Fibroblast of lung (primary cell): ENCODE measurements at places on chromosomes 5 and 9.

DNA sequence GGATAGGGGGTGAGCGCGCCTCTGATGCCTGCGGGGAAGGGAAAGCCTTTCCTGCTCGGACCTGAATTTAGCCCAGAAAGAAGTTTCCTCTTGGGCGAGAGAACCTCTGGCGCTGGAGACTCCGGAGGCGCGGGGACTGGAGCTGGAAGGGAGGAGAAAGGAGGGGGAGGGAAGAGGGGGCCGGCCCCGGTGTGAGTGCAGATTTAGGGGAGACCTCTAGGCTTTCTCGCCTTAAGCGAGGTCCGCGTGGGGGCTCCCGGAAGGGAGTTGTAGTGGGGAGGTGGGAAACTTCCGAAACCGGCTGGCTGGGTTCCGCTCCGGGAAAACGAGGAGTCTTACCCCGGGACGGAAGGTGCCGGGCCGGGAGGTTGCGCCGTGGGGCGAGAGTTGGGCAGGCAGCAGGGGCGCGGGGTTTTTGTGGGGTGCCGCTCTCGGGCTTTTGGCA, 1.3 kb downstream of the PCSK5 start:
- DNase-seq = peak; percentile 36

DNA sequence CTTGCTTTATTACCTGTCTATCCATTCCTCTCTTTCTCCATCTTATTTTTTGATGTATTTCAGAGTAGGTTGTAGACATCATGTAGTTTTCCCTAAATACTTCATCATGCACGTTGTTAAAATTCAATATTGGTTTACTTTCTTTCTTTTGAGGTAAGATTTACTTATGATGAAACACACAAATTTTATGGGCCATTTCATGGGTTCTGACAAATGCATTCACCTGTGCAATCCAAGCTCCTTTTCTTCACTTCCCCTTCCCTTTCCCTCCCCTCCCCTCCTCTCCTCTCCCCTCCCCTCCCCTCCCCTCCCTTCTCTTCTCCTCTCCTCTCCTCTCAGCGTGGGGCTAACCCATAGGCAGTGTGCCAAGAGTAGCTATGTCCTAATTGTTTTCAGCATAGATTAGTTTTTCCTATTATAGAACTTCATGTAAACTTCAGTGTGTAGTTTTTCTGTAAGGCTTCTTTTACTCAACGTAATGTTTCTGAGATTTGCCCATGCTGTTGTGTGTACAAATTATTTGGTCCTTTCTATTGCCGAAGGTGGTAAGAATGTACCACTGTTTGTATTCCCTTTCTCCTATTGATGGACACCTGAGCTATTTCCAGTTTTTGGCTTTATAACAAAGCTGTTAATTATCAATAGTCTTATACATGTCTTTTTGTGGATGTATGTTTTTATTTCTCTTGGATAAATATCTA, 92.9 kb upstream of the CLINT1 start:
- DNase-seq = peak; percentile 4

DNA sequence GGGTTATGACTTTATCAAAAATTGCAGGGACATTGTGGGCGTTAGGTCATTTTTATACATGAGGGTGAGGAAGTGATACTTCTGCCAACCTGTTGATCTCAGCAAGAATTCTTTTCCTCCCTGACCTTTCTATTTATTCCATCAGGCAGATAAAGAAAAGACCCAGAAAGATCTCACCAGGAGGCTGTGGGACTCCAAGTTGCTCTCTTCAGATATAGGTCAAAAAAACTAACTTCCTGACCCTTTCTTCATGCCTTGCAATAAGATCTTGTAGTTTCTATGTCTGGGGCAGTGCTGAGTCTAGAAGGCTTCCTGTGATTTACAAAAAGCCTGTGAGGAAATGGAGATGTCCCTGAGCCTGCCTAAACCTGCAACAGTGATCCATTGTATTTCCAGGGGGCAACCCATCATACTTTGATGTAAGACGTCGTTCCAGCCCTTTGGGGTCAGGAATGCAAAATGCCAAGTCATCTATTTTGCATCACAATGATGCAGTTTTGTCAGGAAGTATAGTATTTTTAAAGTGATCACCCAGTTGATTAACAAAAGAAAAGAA, 22.0 kb upstream of the PIK3R1 start:
- DNase-seq = no peak

DNA sequence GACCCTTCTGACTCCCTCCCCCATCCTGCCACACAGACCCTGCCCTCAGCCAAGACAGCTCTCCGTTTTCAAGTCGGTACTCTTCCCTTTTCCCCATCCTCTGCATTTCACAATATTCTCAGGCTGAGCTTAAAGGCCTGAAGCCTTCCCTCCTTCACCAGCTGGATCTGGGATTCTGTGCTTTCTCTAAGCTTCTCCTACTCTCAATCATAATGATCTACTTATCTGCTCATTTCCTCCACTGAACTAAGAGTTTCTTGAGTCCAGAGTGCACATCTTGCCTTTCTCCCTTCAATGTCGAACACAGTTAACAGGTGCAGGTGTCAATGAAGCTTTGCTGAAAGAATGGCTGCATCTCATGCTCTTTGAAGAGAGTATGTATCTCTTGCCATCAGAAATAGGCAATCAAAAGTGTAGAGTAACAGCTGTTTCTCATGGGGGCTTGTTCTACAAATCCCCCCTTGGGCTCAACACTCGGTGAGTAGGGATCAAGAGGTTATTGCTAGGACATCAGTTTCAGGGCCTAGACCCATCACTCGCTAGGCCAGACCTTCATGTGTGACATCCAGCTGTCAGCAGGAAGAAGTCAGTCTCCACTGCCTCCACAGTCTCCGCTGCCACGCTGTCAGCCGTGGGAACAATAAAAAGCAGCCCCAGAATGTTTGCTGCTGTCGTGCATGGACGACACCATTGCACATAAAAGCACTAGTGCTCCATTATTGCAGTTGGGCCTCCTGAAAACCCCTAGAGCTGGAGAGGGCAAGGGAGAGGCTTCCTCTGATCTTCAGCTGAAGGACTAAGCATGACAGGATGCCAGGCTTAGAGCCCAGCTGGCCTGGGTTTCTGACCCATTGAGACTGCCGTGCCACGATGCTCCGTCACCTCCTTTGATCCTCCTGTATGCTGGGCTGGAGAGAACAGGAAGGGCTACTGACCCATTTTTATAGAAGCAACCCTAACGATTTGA, 23.7 kb downstream of the TRAF1 start:
- DNase-seq = no peak

DNA sequence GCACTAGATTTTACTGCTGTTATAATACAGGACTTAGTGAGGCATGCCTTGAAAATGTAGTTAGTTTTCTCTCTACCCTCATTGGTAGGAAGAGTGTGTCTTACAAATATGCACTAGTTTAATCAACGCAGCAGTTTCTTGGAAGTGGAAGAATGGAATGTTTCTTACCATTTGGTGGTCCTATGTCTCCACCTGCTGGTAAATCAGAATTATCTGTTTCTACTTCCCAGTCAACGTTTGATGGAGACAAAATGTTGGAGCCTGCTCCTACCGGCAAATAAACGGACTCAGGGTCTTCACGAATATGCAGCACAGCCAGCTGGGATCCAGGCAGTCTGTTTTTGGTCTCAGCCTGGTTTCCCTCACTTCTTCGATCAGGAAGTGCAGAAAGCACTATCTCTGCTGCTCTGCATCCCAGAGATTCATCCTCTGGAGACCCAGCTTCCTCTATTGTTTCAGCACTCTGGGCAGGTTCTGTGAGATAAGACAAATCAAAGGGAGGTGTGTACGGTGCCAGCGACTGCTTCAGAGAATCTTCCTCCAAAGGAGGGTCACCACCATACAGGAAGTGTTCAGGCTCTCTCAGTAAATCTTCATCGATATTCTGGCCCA, 59.5 kb upstream of the PCA3 start:
- peak; percentile 92 for DNase-seq
